ENCODE measurements at places on chromosomes 12 and 14.

GRCh38 chr12:109580272-109580671, 6.7 kb downstream of the MVK start:
- no peak for DNase-seq

- no peak for DNase-seq
These were observed 15.8 kb downstream of the C12orf43 start for GRCh38 chr12:121000530-121000929.

DNA sequence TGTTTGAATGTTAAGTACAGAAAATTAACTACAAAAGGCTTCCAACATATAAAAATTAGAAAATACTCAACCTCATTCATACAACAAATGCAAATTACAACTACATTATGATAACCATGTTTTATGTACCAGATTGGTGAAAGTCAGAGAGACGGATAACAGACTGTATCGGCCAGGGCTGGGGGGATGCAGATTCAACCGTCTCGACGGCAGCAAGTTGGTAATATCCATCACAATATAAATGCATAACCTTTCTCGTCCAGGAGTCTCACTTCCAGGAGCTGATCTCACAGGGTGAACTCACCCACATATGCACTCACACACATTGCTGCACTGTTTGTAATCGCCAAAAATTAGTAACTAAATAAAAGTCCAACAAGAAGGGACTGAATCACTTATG, 89.4 kb downstream of the ITPK1 start:
- no peak for DNase-seq

- peak; percentile 26 for DNase-seq
These were observed 86.3 kb upstream of the NID2 start for GRCh38 chr14:52154992-52155650.

- no peak for DNase-seq
These were observed 246.6 kb upstream of the RTL1 start for GRCh38 chr14:101150039-101150610.

- DNase-seq, result no peak
These were observed 599 bp upstream of the TRHDE start for GRCh38 chr12:72271451-72272090.

- DNase-seq, result no peak
These were observed 682 bp downstream of the ERBB3 start for GRCh38 chr12:56080556-56081138.

DNA sequence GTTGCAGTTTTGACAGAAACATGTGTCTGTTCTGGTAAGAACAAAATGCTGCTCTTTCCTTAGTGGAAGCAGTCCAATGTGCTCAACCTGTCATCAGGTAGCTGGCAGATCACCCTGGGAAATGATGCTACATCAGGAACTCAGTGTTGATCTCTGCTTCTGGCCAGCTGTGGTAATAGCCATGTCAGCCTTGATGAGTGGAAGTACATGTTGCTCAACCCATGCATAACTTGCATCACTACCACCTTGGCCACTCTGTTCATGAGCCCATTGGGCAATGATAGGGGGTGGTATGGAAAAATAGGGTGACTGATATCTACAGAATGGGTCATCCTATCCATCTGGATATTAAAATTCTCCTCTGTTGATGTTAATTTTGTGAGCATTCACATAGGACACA, 411.0 kb downstream of the C12orf50 start:
- no peak for DNase-seq

- no peak for DNase-seq
These were observed 5.9 kb downstream of the KRT86 start for GRCh38 chr12:52280319-52280795.

GRCh38 chr14:104154246-104154645, 15.9 kb downstream of the KIF26A start:
- no peak for DNase-seq

DNA sequence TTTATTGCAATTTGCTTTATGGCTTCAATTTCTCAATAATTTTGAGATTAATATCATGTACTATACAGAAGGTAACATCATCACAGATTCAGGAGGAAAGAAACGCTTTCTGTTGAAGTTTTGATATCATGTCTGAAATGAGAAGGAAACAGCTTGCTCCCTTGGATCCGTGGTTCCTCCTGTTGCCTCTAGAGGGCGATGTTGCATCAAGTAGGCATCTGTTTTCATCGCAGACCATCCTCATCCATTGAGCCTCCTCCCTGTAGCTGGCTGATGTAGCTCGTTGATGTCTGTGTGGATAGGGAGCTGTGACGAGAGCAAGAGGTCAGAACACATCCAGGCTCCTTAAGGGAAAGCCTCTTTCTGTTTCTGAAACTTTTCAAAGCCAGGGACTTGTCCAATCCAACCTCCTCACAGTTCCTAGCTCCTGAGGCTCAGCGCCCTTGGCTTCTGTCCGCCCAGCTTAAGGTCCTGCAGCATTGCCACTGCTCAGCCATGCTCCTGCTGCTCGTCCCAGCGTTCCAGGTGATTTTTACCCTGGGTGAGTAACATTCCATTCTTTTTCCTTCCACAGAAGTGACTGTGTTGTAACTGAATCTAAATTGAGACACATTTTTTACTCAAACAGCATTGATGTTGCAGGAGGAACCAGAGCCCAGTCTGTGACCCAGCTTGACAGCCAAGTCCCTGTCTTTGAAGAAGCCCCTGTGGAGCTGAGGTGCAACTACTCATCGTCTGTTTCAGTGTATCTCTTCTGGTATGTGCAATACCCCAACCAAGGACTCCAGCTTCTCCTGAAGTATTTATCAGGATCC, 304.8 kb upstream of the OR4E1 start:
- DNase-seq, result peak; percentile 69

- no peak for DNase-seq
These were observed 17.8 kb upstream of the LGALS3 start for GRCh38 chr14:55111122-55111708.

- DNase-seq, result peak; percentile 53
These were observed 58.1 kb upstream of the PCED1B start for GRCh38 chr12:47021298-47021697.

DNA sequence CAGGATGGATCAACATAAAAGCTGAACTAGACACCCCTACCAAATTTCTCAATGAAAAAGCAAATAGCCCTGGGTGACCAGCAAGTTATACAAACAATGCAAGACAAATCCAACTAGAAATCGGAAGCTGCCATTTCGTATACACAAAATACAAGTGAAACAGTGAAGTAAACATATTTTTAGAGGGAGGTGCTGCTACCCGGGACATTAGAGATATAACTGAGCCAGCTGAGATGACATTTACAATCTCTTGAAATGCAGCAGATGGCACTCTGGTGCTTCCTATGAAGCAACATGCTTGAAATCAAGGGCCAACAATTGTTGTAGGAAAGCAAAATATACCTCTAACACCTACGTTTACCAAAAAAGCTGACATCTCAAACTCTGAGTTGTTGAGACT, 25.5 kb downstream of the BDKRB1 start:
- no peak for DNase-seq

DNA sequence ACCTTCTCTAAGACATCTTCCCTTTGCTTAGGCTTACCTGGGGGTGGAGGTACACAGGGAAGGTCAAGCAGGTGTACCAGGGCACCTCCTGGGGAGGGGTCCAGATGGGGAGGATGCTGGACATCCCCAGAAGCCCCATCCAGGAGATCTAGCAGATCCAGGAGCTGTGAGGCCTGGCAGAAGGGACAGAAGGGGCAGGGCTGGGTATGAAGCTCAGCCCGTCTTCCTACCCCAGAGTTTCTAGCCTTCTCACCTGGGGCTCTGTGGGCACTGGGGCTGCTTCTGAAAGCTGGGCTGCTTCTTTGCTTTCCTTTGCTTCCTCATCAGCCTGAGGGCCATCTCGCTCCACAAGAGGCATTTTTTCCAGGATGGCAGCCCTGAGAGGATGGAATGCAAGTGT, 5.2 kb downstream of the THTPA start:
- no peak for DNase-seq

- no peak for DNase-seq
These were observed 16.6 kb upstream of the CLMN start for GRCh38 chr14:95336192-95336760.

GRCh38 chr14:60723116-60723906, 840 bp downstream of the SIX4 start:
- DNase-seq, result no peak

DNA sequence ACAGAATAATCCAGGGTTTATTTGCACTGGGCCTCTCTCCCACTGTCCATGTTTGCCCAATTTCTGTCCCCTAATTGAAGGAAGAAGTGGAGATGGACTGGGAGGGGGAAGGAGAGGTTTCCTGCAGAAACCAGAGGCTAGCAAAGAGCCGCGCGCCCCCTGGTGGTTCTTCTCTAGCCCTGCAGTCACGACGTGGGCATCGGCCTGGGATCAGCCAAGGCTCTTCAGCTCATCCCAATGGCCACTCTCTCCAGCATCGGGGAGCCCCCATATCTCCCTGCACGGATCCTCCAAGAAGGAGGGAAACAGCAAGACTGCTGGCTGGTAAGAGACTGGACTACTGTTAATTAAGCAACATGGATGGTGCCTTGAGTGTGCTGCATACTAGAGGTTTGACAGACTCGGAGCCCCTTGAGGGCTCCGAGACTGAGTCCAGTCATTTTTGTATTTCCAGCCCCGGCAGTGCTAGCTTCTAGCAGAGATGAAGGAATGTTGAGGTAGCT, 18.7 kb downstream of the ZBTB39 start:
- DNase-seq, result peak; percentile 68

DNA sequence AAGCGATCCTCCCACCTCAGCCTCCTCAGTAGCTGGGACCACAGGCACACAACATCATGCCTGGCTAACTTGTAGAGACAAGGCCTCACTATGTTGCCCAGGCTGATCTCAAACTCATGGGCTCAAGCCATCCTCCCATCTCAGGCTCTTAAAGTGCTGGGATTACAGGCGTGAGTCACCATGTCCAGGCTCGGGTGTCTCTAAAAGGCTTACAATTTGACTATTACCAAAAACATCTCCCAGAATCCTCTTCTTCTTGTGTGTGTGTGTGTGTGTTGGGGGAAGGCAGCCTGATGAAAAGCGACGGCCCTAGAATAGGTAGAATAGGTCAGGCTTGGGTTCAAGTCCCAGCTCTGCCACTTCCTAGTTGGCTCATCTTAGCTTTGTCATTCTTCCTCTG, 16.8 kb downstream of the MSI1 start:
- DNase-seq, result no peak

DNA sequence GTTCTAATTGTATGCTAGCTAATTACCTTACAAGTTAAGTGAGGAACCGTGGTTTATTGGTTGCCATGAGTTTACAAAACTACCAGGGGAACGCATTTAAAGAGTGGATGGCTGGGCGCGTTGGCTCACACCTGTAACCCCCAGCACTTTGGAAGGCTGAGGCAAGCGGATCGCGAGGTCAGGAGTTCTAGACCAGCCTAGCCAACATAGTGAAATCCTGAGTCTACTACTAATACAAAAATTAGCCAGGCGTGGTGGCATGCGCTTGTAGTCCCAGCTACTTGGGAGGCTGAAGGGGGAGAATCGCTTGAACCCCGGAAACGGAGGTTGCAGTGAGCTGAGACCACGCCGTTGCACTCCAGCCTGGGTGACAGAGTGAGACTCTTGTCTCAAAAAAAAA, 2.2 kb downstream of the EIF5 start:
- no peak for DNase-seq

DNA sequence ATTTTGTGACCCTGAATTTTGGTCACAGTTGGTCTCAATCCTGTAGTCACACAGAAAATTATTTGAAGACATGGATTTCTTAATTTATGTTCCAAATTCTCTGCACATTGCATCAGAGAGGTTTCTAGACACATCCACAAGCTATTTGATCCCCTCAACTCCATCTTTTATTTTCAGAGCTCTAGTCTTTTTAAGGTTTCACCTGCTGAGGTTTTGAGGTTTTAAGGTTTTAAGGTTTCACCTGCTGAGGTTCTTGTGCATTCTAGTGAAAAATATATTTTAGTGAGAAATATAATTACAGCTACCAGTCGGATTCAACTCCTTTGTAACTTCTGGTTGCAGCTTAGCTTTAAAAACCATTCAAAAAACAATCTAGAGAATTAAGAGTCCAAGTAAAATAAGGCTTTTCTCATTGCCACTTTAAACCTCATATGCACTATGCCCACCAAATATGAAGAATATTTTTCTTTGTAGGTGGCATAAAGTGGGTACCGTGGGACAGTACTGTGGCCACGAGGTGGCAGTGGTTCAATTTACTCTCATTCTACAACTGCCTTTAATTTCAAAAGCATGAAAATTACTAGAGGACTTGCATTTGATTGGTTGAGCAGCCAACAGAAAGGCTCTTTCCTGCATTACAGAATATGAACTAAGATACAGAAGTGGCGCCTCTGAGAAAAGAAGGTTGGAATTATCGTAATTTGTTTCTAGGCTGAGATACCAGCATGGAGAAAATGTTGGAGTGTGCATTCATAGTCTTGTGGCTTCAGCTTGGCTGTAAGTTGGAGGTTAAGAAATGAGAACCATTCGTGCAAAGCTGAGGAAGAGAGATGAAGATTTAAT, 366.5 kb upstream of the OR4E1 start:
- peak; percentile 49 for DNase-seq

- no peak for DNase-seq
These were observed 4.8 kb downstream of the RNF34 start for GRCh38 chr12:121404734-121405133.

GRCh38 chr12:94123127-94123526, 25.2 kb upstream of the PLXNC1 start:
- no peak for DNase-seq

DNA sequence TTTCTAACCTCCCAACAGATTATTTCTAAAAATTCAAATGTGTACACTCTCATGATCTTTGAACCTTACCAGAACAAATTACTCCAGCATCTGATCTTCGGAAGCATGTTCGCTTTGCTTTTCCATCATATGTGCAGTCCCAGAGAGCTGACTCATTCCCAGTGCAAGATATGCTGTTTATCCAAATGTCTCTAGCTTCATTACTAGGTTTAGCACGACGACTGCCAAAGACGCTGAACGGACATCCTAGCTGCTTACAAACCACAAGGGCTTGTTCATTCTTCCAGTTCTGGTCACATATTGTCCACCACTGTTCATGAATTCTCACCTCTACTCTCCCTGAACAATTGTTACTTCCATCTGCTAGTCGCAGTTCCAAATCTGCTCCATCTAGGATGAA, 40.5 kb downstream of the CD163L1 start:
- no peak for DNase-seq

GRCh38 chr14:28143316-28143715, 623.3 kb upstream of the FOXG1 start:
- no peak for DNase-seq

DNA sequence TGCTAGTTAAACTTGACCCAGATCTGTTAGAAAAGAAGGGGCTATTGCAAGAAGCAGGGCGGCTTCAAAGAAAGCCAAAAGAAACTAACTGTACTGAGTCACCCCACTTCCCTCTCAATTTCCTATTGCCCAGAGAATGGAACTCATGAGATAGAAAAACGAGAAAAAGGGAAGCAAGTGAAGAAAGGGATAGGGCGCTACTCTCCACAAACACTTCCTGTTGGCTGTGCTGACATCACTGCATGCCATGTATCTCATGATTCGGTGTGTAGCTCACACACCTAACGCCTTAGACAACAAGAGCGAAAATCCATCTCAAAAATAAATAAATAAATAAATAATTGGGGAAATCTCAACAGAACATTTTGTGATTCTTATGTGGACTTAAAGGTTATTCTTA, 13.0 kb upstream of the P2RX4 start:
- no peak for DNase-seq

GRCh38 chr14:53226553-53226952, 73.4 kb upstream of the DDHD1 start:
- no peak for DNase-seq
